Right renal cortex interstitium (tissue), 3 donors: ENCODE measurements at places on chromosomes 12 and 14. TPM values are rescaled to one million over a fixed set of nuclear protein-coding genes. Genes with fewer than 3 reads are reported as not detected.
A peak's percentile ranks its signal among the peaks of the same experiment; 100 is the strongest.

DNA sequence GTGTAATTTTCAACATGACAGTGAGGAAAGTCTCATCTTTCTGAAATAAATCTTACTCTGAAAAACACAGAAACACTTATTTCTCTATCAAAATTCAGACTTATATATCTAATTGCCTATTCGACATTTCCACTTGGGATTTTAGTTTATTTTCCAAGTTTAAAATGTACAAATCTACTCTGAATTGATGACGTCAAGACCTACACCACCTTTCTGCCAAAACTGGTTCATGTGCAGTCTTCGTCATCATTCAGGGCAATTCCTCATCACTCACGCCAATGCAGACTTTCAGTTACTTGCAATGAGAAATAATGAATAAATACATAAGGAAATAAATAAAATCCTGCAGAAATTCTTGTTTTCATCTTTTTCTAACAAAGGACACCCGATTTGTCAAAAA lies 843.8 kb downstream of the C12orf50 start:
- no peak for DNase-seq

GRCh38 chr12:65188179-65188701 lies 18.9 kb downstream of the LEMD3 start:
- DNase-seq = no peak

- no peak for DNase-seq
These were observed 785 bp upstream of the FAM181A start for GRCh38 chr14:93926245-93926872.

- DNase-seq = no peak
These were observed 1016.5 kb upstream of the FOXG1 start for GRCh38 chr14:27750114-27750513.

GRCh38 chr14:59229653-59230406 lies 41.4 kb downstream of the DAAM1 start:
- DNase-seq = no peak

- DNase-seq = no peak
These were observed 36.3 kb downstream of the DAD1 start for GRCh38 chr14:22552827-22553076.

- DNase-seq = no peak
These were observed at the start of gene ISM2 for GRCh38 chr14:77498120-77498979. Gene ISM2, minus strand, starts transcription at chr14:77498816. Its CDS starts 23 bp downstream, at chr14:77498793.

GRCh38 chr12:6963016-6963731 lies 7.3 kb downstream of the PHB2 start:
- DNase-seq = no peak

- no peak for DNase-seq
These were observed 138.7 kb downstream of the PHLDA1 start for GRCh38 chr12:75892731-75893408.

- DNase-seq = no peak
These were observed 256.3 kb upstream of the SFSWAP start for GRCh38 chr12:131454418-131455217.

DNA sequence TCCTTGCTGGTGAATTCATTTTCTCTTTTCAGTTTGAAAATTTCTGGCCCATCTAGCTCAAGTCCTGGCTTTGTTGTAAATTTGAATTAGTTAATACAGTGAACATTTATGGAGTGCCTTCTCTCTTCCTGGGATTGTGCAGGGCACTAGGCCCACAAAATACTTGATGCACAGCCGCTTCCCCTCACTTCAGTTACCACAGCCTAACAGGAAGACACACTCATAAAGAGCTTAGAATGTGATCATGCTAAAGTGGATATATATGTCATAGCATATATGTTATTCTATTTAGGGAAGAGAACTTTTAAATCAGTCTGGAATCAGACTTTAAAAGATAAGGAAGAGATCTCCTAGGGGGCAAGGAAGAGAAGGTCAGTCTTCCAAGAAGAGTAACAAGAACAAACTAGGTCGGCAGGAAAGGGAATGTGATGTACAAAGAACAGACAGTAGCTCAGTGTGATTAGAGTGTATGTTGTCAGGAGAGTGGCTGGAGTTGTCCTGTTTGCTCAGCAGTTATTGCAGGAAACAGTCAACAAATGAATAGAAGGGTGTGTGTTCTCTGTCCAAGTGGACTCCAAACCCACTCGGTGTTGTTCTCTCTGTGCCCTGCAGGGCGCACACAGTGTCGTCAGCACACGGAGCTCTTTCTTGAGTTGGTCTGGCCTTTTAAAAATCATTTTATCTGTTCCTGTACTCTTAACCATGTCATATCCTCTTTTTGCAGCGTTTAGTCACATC lies 74.4 kb downstream of the DAAM1 start:
- DNase-seq = no peak

DNA sequence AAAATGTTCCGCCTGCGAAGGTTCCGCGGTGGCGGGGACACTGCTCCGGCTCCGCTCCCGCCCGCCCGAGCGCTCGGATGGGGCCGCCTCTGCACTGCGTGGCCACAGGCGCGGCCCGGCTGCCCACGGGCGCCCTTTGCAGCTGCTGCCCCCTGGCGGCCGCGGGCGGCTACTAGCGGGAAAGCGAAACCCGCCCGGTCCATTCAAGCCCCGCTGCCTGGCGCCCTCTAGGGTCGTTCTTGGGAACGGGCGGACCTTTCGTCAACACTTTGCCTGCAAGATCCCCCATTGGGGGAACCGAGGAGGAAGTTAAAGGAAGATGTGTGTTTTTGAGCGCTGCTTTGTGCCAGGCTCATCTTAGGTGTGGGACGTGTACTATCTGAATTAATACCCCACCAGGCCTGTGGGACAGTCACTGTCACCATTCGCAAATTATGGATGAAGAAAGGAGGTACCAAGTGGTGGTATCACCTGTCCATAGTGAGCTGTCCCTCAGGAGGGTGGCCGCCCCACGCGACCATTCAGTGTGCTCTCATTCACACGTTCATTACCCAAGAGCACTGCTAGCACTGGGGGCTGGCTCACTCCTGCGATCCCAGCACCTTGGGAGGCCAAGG lies 19.4 kb downstream of the GPR132 start:
- DNase-seq = peak; percentile 47

- no peak for DNase-seq
These were observed 15.6 kb downstream of the BAG5 start for GRCh38 chr14:103546652-103547454.

GRCh38 chr12:71594214-71594948 lies 69.3 kb downstream of the ZFC3H1 start:
- DNase-seq = no peak

DNA sequence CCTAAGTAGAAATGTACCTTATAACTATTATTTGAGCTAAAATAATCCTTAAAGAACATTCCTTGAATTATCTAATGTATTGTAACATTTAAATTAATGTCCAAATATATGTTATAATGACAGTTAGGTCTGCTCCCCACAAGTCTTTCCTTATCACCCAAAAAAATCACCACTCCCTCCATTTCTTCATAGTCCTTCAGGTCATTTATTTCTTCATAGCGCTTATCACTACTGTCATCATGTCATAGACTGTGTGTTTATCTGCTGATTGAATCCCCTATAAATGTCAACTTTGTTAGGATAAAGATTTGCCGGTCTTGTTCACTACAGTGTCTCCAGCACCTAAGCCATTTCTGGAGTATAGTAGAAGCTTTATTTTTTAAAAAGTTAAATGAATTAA lies 12.0 kb downstream of the LUM start:
- no peak for DNase-seq

DNA sequence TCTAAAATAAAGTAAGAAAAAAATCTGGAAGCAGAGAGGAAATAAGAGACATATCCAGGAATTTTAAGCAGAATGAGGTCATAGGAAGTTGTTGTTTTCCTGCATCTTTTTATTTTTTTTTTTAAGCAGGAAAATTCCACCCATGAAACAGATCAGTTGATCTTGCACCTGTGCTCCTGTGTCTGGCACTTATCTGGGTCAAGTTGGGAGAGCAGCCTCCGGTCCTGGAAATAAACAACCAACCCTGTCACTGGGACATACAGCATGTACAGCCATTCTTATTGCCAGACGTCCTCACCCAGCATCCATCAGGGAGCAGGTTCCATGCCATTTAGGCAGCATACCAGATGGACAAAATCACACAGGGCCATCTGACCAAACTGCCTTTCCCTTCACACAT lies 266.0 kb upstream of the BTG1 start:
- DNase-seq = no peak

DNA sequence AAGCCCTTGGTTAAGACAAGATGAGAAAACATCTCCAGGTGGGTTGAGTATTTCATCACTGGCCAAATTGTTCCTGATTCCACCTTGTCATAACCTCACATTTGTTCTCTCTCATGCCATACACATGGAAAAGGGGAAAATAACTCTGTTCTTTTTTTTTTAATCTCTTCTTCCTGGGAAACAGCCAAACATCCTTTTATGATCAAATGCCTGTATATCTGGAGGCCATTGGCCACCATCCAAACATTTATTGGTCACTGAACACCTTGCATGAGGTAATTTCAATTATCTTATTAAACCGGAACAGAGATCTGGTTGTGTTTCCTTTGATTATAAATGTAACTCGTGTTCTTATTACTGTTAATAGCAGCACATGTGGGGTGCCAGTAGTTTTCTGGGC lies 469.6 kb downstream of the NPAS3 start:
- DNase-seq = no peak

GRCh38 chr14:25887251-25887878 lies 710.5 kb downstream of the NOVA1 start:
- no peak for DNase-seq

DNA sequence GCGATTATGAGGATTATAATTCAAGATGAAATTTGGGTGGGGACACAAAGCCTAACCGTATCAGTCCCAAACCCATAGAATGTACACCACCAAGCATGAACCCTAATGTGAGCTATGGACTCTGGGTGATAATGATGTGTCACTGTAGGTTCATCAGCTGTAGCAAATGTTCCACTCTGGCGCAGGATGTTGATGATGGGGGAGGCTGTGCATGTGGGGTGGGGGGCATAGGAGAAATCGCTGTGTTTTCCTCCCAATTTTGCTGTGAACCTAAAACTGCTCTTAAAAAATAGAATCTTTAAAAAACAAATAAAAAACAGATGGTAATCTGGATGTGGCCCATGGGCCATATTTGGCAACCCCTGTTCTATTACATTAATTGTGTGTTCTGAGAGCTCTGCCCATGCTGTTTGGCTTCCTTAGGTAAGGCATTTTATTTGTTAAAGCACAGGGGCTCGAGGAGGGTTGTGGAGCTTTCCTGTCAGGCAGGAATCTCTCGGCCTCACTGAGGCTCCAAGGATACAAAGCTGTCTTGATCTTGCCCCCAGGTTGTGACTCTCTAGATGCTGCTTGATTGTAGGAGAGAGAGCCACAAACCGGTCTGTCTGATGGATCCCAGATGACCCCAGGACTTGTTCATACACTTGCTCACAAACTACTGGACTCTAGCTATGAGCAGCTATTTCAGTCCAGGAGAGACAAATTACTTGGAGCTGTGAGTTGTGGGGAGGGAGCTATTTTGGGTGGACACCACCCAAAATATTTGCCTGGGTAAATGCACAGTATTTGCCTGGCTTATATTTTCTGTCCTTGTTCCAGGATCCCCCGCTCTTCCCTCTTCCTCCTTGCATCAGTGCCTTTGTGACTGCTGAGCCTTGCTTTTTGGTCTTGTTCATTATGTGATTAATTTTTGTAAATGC lies 340.2 kb downstream of the MED13L start:
- no peak for DNase-seq

- DNase-seq = no peak
These were observed 203.8 kb upstream of the SFSWAP start for GRCh38 chr12:131507094-131507493.

GRCh38 chr14:33010495-33010894 lies 71.8 kb downstream of the NPAS3 start:
- no peak for DNase-seq

DNA sequence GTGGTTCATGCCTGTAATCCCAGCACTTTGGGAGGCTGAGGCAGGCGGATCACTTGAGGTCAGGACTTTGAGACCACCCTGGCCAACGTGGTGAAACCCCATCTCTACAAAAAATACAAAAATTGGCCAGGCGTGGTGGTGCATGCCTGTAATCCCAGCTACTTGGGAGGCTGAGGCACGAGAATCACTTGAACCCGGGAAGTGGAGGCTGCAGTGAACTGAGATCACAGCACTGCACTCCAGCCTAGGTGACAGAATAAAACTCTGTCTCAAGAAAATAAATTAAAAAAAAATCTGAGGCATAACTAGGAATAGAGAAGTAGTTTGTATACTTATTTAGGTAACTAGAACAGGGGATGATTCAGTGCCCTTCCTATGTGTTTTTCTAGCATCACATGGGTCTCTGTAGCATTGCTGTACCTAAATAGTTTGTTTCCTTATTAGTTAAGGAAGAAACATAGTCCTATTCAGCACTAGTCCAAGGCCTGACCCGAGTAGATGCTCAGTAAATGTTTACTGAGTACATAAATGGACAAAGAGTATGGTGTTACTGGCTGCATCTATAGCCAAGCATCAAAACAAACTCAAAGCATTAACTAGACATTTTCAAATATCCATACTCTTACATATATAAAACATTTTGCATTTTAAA lies 21.7 kb downstream of the TAOK3 start:
- DNase-seq = no peak

DNA sequence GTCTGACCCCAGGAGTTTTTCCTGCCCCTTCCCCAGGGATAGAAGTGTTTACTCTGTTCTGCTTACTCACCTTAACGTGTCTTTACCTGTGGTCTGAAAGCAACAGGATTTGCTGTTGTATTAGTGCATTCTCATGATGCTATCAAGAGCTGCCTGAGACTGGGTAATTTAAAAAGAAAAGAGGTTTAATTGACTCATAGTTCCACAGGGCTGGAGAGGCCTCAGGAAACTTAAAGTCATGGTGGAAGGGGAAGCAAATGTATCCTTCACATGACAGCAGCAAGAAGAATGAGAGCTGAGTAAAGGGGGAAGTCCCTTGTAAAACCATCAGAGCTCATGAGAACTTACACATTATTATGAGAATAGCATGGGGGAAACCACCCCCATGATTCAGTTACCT lies 240.4 kb downstream of the SNAPC1 start:
- DNase-seq = no peak

DNA sequence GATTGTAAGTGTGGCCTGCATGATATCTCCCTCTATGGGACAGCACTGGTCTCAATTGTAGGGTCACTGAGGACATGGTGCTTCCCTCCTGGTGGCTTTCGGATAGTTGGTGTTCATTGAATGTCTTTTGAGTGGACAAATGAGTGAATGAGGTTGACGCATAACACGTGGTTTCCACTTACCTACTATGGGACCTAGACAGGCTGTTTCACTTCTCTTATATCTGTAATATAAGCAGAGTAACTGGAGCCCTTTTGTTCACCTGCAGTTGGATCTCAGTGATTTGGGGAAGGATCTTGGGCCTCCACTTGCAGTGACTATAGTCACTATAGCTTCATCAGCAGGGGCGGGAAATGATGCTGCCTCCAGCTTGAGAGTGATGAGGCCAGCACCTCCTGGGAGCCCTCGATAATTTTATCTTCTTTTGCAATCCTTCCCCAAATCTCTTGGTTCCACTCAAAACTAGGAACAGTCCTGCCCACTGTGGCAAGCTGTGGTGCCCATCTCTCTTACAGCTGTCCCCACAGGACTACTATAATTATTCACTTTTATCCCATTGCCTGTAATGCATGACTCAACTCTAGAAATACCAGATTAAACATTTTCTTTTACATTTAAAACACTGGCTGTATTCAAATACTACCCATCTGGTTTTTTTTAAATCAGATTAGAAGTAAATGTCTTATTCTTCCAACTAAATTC lies 242.9 kb downstream of the CHST11 start:
- DNase-seq = no peak

GRCh38 chr12:113939867-113940266 lies 26.3 kb downstream of the RBM19 start:
- DNase-seq = no peak

The DIP2B gene
- 23.1 TPM for polyA plus RNA-seq

The SMARCC2 gene
- 131 TPM for polyA plus RNA-seq

The P2RX7 gene
- polyA plus RNA-seq = 0.86 TPM

The LRRK2 gene
- polyA plus RNA-seq = 43.4 TPM

The TPCN1 gene
- 22.8 TPM for polyA plus RNA-seq

The KCNH3 gene
- polyA plus RNA-seq = 4.8 TPM
